ENCODE measurements at places on chromosomes 16 and 17. TPM values are rescaled to one million over a fixed set of nuclear protein-coding genes. Genes with fewer than 3 reads are reported as not detected.

GRCh38 chr17:34255381-34255732, 272 bp downstream of the CCL2 start:
- no peak for DNase-seq

Gene SSTR5
- 0.27 TPM for polyA plus RNA-seq

Gene NKD1
- polyA plus RNA-seq: 11.8 TPM

DNA sequence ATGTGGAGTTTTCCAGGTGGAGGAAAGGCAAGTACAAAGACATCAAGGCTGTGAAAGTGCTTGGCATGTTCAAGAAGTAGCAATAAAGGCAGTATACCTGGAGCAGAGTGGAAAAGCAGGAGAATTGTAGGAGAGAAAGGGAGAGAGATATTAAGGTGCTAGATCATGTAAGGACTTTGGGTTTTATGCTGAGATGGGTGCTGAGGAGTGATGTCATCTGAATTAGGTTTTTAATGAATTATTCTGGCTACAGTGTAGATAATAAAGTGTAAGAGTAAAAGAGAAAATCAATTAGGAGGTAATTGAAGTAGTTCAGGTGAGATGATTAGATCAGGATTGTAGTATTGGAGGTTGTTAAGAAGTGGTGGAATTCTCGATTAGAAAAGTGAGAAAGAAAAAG, 34.0 kb downstream of the NFAT5 start:
- no peak for DNase-seq

GRCh38 chr16:89906140-89907025, 12.3 kb upstream of the MC1R start:
- DNase-seq: no peak

DNA sequence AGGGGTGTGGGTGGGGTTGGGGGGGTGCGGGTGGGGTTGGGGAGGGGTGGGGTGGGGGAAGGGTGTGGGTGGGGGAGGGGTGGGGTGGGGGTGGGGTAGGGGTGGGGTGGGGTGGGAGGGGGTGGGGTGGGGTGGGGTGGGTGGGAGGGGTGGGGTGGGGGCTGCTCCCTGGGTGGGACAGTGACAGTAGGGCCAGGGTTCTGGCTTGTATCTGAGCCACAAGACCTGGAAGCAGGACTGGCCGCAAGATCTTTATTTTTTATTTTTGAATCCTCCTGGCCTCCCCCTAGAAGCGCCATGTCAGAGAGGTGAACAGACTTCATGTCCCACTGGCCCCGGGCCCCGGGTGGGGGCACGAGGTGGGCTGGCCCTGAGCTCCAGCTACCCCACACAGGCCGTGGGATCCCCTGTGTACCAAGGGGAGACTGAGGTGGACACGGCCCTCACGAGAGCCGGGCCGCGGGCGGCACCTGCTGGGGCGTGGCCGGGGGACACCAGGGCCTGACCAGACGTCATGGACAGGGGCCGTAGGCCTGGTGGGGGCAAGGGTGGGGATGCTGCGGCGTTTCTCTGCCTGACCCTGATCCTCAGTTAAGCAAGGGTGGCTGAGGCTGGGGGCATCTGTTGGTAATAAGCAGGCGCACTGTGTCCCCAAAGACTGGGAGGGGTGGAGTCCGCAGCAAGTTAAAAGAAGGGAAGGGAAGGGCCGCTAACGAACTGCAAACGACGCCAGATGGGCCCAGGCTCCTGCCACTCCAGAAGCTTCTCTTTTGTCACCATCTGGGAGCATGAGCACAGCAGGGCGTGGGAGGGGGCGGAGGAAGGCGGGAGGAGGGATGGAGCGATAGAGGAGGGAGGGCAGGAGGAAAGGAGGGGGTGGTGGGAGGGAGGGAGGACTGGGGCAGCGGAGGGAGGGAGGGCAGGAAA, 22.3 kb upstream of the PABPN1L start:
- DNase-seq: no peak

DNA sequence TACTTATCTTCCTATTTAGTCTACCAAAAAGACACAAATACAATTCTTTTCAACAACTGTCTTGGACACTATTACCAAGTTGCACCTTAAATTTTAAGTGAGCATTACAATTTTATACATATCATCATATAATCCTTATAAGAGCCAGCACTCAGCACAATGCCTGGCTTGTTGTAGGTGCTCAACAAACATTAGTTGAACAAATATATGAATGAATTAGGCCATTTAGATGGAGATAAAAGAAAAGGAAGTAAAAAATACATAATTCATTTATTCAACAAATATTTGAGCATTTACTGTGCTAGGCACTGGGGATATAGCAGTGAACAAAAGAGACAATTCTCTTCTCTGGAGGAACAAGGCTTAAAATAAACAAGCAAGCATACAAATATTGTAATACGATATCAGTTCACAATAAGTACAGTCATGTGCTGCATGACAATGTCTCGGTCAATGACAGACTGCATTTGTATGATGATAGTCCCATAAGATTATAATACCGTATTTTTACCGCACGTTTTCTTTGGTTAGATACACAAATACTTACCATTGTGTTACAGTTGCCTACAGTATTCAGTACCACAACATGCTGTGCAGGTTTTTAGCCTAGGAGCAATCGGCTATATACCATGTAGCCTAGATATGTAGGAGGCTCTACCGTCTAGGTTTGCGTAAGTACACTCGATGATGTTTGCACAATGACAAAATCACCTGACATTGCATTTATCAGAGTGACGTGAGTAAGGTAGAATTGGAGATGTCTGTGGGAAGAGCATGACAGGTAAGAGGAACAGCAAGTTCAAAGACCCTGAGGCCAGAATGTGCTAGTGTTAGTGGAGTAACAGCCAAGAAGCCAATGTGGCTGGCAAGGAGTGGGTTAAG, 86.4 kb upstream of the HS3ST2 start:
- no peak for DNase-seq

- DNase-seq: no peak
Measured at GRCh38 chr16:54696522-54696921, 234.1 kb upstream of the IRX5 start.

- DNase-seq: peak; percentile 53
Measured at GRCh38 chr16:19907161-19907992, 22.7 kb upstream of the GPRC5B start.

Gene OR1A2
- polyA plus RNA-seq: not detected

DNA sequence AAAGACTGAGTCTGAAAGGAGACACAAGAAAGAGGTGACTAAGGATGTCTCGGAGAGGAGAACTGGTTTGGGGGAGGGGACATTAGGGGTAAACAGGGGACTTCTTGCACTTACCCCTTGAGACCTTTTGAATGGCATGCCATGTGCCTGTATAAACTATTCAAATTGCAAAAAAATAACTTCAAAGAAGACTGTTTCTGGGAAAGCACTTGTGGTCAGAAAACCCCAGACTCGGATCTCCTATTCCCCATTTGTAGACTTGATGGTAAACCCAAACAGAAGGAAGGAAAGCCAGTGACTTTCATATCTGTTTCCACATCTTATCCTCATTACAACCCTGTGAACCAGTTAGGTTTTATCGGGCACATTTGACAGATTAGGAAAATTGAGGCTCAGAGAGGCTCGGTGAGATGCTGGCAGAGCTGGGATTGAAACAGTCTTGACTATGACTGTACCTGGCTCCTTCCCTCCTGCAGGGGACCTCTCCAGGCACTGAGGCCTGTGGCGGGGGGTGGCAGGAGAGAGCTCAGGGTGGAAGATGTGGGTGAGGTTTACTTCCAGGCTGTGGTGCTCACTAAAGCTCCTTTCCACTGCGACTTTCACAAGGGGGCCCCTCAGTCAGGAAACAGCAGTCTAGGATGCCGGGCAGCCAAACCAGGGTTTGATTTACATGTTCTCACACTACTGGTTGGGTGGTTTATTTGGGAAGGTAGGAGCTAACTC, 30.5 kb upstream of the PLCG2 start:
- no peak for DNase-seq

DNA sequence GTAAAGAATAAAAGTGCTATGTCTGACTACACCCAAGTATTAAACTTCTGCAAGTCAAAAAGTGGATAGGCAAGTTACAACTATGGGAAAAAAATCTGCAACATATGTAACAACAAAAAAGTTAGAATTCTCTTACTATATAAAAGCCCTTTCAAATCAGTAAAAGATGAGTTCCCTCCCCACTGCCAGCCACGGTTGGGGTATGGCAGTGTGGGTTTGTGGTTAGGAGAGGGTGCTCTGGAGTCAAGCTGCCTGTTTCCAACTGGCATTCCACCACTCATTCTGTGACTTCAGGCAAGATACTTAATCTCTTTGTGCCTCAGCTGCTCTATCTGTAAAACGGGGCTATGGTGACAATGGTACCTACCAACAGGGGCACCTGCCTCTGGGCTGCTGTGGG, 26.6 kb upstream of the MFSD6L start:
- DNase-seq: no peak

Gene TRIM47
- polyA plus RNA-seq: 4.7 TPM
